ENCODE measurements at places on chromosomes 5 and 9.

GRCh38 chr9:123679330-123679987 is 250.5 kb downstream of the DENND1A start:
- DNase-seq, result no peak

DNA sequence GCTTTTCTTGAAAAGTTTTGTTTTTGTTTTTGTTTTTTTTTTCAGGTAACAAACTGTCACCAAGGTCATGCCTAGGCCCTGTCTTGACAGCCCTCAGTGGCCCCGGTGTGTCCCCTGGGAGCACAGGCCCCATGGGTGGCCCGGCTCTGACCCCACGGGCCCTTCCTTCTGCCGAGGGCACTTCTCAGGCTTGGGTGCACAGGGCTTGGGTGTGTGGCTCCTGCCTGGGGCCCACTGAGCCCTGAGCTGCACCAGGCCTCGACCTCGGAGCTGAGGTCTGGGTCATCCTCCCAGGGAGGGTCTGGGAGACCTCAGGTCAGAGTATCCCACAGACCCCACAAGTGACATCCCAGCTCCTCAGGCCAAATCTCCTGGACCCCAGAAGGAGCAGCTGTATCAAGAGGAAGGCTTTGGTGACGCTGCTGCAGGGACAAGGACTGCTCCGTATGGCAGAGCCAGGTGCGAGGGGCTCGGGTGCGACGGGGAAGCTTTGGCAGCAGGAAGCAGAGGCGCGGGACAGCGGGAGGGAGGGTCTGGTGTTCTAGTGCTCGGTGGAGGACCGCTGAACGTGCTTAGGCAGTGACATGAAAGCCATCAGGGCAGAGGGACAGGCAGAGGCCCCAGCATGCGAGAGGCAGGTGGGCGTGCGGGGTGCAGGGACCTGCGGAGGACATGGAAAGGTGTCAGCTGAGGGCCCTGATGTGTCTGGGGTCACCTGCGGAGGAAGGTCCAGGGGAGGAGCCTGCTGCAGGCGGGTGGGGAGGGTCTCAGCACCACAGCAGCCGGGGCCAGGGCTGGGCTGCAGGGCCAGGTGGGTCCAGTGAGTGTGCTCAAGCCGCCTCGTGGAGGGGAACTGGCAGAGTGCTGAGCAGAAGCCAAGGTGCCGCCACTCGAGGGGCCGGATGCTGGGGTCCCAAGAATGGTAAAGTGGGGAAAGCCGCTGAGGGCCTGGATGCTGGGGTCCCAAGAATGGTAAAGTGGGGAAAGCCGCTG is 18.4 kb upstream of the SLC9A3 start:
- DNase-seq, result no peak

DNA sequence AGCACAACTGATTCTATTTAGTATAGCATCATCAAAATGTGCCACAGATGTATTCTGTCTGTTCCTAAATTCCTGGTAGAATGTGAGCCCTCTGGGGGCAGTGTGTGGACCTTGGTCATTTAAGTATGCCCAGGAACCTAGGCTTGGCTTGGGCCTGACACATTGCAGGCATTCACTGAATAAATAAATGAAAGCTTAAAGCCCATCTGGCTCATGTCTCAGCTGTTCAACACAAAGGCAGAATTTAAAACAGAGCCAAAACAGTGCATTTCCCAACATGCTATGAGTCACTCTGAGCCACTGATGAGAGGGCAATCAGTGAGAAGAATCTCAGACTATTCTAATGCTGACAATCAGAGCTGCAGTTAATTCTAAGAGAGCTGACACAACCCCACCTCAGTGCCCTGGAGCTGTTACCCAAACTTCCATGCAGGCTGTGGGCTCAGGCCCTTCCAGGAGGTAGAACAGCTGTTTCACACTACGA is 8.1 kb downstream of the FAM193B start:
- DNase-seq, result no peak

GRCh38 chr9:131382850-131383729 is 10.8 kb upstream of the PRRC2B start:
- no peak for DNase-seq

DNA sequence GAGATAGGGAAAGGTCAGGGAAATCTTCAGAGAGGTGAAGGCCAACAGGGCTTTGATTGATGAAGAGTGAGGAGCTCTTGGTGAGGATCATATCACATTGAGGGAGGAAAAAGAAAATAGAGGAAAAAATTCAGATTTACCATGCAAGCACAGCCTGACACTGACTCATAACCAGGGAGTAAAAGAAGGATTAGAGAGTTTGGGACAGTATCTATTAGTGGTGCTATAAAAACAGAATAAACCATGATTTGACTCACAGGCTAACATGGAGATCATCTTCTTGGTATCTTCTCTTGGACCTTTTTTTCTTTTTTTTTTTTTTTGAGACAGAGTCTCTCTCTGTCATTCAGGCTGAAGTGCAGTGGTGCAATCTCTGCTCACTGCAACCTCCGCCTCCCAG is 44.4 kb downstream of the MUSK start:
- no peak for DNase-seq

DNA sequence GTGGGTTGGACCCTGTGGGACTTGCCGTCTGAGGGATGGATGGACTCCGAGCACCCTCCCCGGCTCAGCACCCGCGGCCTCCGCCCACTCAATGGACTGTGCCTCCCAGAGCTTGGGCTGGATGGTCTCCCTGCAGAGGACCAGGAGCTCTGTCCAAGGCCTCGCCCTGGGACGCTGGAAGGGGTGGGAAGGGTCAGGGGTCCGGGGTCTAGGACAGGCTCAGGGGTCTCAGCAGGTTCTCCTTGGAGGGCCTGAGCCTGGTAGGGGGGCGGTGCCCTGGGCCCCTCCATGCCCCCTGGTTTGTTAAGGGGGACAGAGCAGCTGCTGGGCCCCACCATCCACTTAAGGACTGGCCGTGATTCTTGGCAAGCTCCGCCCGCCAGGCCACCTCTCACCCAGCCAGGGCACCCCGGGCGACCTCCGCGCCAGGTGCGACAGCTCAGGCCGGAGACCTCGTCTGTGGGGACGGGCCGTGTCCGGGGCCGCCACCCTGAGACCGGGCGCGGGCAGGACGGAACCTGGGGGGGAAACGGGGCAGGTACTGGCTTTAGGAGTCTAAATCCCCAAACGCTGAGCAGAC is 29.2 kb downstream of the EXOC3 start:
- DNase-seq, result no peak

DNA sequence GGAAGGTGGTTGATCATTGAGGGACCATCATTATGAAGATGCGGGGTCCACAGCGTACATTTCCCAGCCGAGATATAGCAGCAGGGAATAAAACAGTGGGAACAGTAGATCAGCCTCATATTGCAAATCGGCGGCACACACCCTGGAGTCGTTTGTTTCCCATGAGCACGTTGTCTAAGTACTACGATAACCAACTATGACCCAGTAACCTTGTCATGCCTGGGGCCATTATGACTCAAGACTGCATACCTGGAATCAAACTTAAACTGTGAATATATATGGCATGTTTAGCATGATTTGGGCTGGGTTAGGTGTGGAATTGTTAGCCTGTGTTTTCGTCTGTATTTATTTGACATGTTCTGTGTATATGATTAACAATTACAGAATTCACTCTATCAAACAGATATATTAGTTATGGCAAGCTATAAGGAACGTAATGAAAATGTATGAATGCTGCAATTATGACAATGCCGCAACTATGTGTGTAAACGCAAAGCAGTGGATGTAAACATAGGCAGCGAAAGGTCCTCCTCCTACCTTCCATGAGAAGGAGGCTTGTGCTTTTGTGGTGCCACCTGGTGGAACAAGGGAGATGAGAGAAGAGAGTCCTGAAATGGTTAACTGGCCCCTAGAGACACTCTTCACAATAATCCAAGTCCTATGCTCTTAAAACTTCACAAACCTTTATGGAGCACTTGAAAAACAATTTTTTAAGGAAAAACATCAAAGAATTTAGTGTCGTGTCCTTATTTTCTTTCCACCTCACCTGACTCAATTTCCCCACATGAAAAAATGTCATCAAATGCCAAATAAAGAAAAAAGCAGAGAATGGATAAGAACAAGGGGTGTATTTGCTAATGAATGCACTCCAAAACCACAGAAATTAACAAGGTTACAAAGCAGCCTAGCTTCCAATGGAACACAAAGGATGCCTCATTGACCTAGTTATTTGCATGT is 47.1 kb downstream of the SEMA5A start:
- no peak for DNase-seq

DNA sequence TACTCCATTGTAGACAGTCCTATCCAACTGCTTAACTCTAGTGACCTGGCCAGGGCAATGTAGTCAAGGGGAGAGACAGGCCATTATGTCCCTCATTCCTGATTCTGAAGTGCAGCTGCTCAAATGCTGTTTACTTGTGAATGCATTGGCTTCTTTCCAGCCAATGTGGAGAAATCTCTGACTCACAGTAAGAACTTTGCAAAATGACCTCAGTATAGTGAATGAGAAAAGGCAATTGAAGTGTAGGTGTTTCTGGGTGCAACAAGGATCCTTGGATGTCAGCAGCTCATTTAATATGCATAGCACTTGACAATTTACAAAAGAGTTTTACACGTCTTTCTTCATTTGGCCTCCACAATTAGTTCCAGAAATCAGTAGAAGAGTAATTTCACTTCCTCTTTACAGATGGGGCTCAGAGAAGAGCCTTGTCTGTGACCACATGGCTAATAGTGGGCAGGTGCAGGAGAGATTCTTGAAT is 367.2 kb downstream of the OSTF1 start:
- no peak for DNase-seq

DNA sequence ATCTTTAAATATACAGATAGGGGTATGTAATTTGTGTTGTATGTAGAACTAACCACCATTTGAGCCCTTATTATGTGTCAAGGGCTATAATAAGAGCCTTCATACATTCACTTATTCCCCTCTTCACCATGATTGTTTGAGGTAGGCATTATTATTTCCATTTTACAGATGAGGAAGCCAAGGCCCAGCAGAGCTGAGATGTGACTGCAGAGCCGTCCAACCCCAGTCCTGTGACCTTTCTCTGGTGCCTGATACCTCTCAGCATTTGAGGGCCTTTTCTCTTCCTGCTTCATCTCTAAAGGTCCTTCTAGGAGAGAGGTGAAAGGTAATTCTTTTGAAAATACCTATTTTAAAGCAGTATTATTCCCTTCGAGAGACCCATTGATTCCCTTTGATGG is 37.3 kb downstream of the PIP5K1B start:
- DNase-seq, result no peak

- no peak for DNase-seq
Measured at GRCh38 chr5:62596096-62596495, 17.5 kb downstream of the LRRC70 start.

DNA sequence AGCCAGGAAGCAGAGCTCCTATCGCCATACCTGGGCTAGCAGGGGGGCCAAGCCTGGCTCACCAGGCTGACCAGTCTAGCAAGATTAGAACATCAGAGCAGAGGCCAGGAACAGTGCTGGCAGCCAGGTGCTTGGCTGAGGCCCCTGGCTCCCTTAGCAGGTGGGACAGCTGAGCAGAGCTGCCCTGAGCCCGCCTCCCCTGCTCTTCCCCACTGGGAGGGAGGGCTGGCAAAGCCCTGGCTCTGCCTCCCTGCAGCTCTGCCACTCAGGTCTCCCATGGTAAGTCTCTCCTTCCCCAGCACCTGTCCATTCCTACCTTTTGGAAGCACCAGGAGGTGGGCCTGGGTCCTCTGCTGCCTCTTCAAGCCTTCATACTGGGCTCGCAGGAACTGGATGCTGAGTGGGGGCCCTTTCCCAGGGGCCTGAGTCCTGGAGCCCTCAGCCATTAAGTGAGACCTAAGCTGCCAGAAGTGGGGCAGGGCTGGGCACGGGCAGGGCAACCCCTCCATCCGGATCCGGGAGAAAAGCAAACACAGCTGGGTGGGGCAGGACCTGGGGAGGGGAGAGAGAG is 803 bp downstream of the C9orf152 start:
- DNase-seq, result no peak

GRCh38 chr5:83718195-83718825 is 2.3 kb downstream of the HAPLN1 start:
- DNase-seq, result no peak

DNA sequence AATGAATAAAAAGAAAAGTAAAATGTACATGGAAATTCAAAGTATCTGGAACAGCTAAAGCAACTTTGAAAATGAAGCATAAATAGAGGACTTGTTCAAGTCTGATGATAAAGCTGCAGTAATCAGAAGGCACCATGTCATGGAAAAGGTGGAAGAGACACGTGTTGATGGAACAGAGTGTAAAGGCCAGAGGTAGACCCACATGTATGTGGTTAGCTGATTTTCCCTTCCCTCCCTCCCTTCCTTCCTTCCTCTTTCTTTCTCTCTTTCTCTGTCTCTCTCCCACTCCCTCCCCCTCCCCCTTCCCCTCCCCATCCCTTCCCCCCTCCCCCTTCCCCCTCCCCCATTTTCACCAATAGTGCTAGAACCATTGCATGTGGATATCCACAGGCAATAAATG is 58.7 kb upstream of the FCN1 start:
- no peak for DNase-seq
